Midbrain (tissue), 1 donor: ENCODE measurements at places on chromosomes 1 and 21.

DNA sequence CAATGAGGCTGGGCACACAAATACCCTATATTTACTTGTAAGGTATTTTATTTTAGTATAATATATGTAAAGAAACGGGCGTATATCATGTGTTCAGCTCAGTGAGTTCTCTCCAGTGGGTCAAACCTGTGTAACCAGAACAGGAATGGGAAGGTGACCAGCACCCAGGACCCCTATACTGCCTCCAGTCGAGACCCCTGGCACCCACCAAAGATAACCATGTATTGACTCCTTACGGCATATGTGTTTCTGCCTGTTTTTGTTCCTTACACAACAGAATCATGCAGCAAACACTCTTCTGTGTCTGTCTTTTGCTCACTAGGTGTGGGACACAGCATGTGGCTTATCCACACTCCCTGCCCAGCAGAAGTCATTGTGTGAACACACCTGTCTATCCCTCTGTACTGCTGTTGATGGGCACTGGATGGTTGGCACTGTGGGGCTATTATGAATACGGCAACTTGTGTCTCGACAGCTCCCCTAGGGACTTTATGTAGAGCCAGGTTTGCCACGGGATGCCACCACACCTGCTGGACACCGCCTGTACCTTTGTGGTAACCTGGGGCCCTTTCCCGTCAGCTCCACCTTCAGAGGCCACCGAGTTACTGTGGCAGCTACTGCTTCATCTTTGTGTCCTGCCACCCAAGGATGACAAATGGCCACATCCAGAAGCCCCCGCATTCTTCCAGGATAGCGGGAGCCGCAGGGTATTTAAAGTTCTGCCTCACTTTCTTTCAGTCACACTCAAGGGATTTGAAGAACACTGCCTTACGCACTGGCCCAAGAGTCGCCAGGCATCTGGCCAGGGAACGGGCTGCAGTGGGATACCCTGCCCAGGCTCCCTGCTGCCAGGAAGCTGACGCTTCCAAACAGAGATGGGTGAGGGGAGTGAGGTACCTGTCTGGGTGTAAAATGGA lies 23.5 kb upstream of the C2CD2 start:
- no peak for DNase-seq

- no peak for DNase-seq
Observed at GRCh38 chr1:172827841-172828240, 168.9 kb downstream of the FASLG start.

GRCh38 chr1:99784143-99784542 lies 17.7 kb upstream of the FRRS1 start:
- no peak for DNase-seq

GRCh38 chr1:163029901-163030300 lies 39.3 kb upstream of the RGS4 start:
- DNase-seq, result no peak

DNA sequence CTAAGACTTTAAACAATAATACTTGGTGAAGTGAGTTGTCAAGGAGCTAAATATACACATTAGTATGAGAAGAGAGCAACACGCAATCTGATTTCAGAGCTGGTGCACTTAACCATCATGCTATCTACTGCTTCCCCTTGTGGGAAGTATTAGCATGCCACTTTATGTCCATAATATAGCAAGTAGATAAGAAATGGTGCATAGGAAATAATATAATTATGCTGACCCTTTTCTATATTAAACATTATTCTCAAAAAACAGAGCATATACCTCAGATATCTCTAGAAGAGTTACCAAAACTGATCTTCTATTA lies 63.4 kb downstream of the MAGI3 start:
- no peak for DNase-seq

- DNase-seq, result peak; percentile 47
Observed at GRCh38 chr1:6922096-6922931, 137.1 kb downstream of the CAMTA1 start.

DNA sequence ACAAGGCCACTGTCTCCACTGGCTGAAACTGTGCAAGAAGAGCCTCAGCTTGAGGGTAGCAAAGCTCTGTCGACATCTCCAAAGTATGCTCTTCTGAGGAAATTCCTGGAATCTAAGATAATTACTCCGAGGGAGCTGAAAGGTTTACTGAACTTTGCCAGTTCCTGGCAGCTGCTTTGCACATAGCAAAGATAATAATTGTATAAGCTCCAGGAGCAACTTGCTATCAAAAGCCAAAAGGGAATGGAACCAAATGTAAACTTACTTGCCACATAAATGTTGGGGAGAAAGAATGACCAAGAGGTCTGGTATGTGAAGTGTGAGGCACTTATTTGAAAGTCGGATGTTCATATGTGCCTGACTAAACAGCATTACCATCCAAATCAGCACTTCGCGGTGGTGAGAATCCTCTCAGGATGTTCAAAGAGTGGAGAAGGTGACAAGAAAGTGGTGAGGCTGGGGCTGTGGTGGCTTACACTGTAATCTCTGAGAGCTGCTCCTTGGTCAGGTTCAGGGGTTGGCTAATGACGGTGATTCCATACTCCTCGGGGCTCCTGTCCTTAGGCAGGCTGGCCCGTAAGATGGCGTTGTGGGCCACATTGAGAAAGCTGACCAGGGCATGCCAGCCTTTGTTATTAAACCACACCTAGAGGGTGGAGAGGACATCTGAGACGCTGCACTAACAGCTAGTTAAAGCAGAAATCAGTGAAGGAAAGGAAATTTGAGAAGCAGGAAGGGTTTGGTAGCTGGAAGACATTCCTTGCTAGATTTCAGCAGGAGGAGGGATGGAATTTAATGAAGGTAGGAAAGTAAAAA lies 100.0 kb downstream of the ABCA4 start:
- no peak for DNase-seq

- DNase-seq, result no peak
Observed at GRCh38 chr1:112544011-112544688, 35.4 kb downstream of the WNT2B start.

GRCh38 chr1:228166170-228166936 lies 749 bp downstream of the IBA57 start:
- peak; percentile 52 for DNase-seq

- no peak for DNase-seq
Observed at GRCh38 chr1:47630346-47630745, 192.5 kb downstream of the FOXD2 start.

DNA sequence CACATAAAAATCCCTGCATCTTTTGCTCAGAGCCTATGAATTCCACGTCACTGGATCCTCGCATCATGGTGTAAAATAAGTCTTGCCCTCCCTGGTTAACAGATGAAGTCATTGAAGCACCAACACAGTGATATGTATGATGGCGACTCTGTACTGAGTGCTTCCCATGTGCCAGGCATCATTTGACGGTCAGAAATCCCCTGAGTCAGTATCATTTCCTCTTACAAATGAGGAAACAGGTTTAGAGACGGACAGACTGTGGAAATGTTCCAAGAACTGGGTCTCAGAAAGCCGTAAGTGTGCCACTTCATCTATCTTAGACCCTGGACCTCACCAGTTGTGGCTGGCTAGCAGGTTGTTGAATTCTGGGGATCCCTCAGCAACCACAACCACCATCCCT lies 5.1 kb upstream of the OLFML2B start:
- no peak for DNase-seq

GRCh38 chr1:116496898-116497297 lies 73.9 kb downstream of the CD58 start:
- no peak for DNase-seq

DNA sequence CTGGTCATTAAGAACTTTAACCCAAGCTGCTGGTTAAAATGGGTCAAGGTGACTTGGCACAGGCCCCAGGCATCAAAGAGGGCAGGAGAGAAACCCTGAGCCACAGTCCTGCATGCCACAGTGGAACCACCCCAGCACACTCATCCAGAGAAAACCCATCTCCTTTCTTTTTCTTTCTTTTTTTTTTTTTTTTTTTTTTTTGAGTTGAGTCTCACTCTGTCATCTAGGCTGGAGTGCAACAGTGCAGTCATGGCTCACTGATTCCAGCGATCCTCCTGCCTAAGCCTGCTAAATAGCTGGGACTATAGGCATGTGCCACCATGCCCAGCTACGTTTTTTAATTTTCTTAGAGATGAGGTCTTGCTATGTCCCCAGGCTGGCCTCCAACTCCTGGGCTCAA lies 109.2 kb upstream of the RAB4A start:
- no peak for DNase-seq

DNA sequence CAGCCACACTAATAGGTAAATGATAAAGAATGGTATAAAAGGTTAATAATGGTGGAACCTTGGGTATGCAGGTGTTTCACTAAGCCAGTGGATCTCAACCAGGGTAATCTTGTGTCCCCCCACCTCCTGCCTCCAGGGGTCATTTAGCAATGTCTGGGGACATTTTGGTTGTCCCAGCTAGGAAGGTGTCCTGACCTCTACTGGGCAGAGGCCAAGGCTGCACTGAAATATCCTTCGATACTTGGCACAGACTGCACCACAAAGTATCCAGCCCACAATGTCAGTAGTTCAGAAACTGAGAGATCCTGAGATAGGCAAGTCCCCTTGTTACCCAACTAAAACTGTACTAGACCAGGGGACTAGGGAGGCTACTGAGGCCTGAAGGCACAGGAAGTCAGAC lies 113.6 kb upstream of the TIAM1 start:
- no peak for DNase-seq

DNA sequence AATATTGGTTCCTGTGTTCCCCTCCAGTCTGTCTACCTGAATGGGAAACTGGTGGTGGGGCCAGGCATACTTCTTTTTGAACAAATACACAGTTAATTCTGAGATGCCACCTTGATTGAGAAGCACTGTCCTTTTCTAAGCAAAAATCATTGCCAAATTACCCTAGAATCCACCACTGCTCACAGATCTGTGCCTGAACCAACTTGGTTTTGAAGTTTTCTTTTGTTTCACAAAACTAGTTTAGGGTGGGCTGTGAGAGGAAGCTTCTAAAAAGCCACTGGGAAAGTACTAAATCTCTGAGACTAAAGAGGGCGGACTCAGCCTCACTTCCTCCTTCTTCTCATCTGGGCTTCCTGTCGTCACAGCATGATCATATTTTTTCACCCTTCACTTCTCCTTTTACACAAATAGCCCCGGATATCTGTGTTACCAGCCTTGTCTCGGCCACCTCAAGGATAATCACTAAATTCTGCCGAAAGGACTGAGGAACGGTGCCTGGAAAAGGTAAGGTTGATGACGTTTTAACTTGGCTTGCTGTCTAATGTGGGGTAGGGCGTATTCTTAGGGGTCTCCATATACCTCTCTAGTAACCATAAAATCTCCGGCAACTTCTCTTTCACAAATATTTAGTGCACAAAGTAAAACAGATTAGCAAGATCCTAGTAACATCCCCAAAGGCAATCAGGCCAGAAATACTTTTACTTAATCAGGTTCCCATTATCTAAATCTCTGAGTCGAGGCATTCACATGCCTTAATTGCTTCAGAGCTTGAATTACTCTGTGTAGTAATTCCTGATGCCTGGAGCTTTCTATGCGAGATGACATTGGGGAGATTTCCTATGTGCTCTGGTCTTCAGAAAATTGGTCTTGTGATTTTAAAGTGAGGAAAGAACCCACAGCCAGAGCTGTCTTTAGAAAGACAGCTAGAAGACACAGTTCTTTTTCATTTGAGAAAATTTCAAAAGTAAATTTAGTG lies at the start of gene CD53:
CD53 (plus strand) TSS at position 404 of the 976 bp plus-strand sequence. CDS start 18,261 bp downstream, outside the sequence.
- DNase-seq, result peak; percentile 38

- no peak for DNase-seq
Observed at GRCh38 chr1:5887349-5887970, 104.8 kb downstream of the NPHP4 start.
